Stimulated activated CD4-positive, alpha-beta T cell treated with anti-CD3 and anti-CD28 coated beads, TNF-alpha, amount 100 ng/mL, for 24 hours (primary cell): ENCODE measurements at places on chromosomes 5 and 9.

DNA sequence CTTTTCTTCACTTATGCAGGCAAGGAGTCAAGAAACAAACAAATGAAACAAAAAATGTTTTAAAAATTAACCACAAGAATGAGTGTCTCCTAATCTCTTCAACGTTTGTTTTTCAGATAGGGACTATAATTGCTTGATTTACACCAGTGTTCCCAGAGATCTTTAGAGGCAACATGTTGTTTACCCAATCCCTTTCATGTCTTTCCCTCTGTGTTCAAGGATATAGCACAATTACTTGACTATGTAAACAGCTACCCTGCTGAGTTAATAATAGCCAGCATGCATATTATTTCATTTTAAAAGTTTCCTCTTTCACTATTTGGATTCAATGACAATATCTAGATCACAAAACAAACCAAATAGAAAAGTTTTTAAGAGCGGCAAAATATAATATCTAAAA lies 25.1 kb upstream of the SHISAL2B start:
- no peak for DNase-seq

DNA sequence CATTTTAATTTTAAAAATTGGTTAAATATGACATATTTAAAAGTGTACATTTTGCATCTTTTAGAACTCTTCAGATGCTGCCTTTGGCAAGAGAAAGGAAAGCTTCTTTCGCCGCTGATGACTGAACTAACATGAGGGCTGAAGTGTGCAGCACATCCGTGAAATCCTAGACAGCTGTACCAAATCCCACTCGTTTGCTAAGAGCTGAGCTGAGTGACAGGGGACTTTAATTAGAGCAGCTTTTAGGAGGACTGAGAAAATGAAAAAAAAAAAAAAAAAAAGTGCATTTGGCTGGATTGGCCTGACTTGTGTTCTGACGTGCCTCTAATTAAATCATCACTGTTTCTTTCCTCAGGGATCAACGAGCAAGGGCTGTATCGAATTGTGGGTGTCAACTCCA lies 271.3 kb downstream of the ARHGAP26 start:
- DNase-seq, result no peak

DNA sequence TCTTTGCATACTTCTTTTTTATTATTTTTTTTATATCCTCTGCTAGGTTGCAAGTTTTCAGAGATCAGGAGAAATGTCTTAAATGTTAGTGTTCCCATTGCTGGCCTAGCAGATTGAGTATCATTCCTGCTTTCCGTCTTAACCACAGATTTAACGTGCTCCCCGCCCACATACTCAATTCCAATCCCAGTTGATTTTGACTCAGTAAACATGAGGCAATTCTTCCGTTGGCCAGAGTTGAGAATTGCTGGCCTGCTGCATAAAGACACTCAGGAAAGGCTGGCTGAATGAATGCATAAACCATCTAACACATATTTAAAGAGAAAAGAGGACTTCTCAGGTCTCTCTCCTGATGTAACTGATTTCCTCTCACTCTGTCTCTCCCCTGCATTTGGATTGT lies 46.8 kb upstream of the PLPP6 start:
- DNase-seq, result no peak

- DNase-seq, result peak; percentile 60
Observed at GRCh38 chr9:96856363-96857286, 2.3 kb upstream of the ZNF782 start.

GRCh38 chr5:515273-515836 lies 8.9 kb downstream of the SLC9A3 start:
- no peak for DNase-seq

DNA sequence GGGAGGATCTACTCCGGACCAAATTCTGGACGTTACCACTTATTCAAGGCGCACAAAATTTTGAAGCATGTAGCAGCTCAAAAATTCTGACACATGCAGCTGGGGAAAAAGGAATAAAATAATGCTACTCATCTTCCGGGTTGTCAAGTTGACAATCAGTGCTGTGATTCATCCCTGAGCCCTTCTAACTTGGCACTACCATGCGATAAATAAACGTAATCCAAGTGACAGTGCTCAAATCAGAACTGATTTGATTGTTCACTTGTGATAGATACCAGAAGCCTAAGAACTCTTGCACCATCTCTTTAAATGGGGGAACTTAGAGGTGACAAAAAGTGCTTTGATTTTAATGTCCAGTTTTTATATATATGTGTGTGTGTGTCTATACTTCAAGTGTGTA lies 230.2 kb upstream of the TLE4 start:
- DNase-seq, result no peak

DNA sequence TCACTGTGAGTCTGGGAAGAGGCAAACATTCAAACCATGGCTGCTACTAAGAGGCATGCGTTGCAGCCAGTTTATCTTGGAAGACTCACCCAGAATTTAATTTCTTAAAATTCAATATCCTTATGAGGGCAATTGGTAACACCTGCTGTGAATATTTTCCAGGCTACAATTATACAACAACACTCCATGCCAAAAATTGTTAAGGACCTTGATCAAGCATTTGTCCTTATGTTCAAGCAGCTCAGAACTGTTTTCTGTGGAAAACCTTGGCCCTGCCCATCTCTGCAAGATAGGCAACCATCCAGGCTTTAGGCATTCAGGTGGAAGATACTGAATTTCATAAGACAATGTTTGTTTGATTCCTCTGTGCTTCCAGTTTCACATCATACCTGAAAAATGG lies 327.8 kb downstream of the FBXL7 start:
- no peak for DNase-seq
